ENCODE measurements at places on chromosomes 5 and 9.

- DNase-seq: no peak
Observed at GRCh38 chr9:109966643-109967368, 186.8 kb downstream of the PALM2AKAP2 start.

- no peak for DNase-seq
Observed at GRCh38 chr9:33114746-33115145, 38.3 kb upstream of the SMU1 start.

- DNase-seq: no peak
Observed at GRCh38 chr5:14175381-14175780, 32.2 kb downstream of the TRIO start.

DNA sequence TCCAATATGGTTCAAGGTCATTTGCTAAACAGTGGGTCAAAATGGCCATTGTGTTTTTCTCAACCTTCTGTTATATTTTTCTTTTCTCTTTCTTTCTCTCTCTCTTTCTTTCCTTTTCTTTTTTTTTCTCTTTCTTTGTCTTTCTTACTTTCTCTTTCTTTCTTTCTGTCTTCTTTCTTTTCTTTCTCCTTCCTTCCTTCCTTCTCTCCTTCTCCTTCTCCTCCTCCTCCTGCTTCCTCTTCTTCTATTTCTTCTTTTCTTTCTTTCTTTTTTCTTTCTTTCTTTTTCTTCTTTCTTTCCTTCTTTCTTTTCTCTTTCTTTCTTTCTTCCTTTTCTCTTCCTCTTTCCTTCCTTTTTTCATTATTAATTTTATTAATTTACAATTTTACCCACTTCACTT, 619.5 kb downstream of the IRX1 start:
- no peak for DNase-seq

DNA sequence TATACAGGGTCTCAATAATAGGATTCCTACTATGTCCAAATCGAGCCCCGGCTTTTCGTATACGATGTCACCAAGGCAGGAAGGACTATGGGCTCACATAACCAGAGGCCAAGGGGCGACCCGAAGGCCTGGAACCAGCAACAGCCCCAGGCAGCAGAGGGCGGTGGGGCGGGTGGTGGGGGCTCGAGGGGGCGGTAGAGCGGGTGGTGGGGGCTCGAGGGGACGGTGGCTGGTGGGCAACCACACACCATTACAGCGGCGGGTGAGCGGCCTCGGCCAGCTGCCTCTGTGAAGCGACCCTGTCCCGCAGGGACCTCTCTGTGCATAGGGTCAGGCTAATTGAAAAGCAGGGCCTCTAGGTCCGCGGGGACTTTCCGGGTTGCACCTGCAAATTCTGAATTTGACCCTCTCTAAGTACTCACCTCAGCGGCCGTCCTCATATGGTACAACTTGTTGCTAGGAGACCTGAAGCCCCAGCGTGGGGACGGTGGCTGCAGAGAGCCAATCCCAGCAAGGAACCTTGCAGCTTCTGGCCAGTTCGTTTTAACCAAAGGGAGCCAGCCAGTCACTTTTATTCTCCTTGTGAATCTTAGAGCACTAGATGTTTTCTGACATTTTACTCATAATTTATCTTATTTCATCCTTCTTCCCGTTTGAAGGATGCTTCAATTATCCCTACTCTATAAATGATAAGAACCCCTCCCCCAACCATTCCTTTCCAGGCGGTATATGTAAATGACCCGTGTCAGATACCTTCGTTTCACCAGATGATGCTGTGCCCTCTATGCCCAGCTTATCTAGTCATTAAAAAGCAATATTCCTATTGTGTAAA, at the start of gene NME5:
NME5 (minus strand) TSS at position 480 of the 832 bp plus-strand sequence. CDS start 648 bp downstream, outside the sequence.
- no peak for DNase-seq

- no peak for DNase-seq
Observed at GRCh38 chr5:147175516-147176097, 59.2 kb upstream of the STK32A start.

- no peak for DNase-seq
Observed at GRCh38 chr5:96007051-96007450, 45.4 kb upstream of the ELL2 start.

DNA sequence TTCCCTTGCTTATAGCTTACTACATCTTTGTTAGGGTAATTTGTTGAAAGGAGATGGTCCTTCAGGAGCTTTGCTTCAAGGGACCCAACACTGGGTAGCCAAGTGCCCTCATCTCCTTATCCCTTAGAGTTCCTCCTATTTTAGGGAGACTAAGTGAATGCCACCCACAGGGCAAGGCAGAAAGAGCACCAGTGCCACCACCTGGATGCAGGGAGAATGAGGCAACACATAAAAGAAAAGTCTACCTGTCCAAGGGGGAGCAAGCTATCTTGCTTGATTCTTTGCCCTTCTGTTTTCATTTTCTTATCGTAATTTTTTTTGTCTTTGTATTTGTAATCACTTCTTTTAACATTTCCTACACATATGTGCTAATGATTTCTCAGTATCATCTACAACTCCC, 205.5 kb downstream of the NPR3 start:
- peak; percentile 12 for DNase-seq

GRCh38 chr5:149651686-149652085, 70.4 kb downstream of the ARHGEF37 start:
- DNase-seq: no peak

DNA sequence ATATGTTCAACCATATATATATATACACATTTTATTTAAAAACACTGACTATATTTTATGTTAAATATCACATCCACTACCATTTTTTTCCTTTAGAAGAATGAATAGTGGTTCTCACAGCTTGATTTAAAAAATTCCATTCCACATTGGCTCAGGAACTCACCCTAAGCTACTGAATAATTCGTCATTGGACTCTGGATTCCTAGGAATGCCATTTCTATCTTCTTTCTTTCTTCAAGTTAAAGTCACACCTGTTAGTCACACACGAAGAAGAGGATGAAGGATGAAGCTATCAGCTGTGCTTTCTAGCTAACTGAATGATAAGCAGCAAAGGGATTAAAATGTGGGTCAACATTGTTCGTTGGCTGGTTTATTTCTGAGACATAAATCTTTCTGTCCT, 7.9 kb downstream of the ELOVL7 start:
- DNase-seq: no peak

DNA sequence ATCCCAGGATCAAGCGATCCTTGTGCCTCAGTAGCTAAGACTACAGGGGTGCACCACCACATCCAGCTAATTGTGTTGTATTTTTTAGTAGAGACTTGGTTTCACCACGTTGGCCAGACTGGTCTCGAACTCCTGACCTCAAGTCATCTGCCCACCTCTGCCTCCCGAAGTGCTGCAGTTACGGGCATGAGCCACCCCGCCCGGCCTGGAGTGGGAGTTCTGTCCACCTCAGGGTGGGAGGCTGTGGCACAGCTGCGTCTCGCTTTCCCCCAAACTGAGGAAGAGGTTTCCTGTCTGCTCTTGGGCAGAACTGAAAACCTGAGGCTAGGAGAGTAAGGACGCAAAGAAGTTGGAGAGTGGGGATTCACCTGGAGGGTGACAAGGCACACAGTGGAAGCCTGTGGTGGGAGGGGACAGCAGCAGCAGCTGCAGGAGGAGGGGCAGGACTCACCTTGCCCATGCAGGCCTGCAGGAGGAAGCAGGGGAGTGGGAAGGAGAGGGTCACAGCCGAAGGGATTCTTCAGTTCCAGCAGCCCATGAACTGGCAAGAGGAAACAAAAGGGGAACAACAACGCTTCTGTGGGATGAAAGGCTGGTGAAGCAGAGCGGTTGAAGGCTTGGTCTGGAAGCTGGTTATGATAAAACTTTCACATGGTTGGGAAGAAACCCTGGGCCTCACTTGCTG, 181.4 kb downstream of the GAS1 start:
- no peak for DNase-seq

- no peak for DNase-seq
Observed at GRCh38 chr5:145483212-145483611, 351.9 kb downstream of the PRELID2 start.

- no peak for DNase-seq
Observed at GRCh38 chr9:69380811-69381210, 55.8 kb downstream of the ENTREP1 start.

- DNase-seq: peak; percentile 18
Observed at GRCh38 chr9:22037954-22038690, 29.0 kb upstream of the CDKN2B start.

DNA sequence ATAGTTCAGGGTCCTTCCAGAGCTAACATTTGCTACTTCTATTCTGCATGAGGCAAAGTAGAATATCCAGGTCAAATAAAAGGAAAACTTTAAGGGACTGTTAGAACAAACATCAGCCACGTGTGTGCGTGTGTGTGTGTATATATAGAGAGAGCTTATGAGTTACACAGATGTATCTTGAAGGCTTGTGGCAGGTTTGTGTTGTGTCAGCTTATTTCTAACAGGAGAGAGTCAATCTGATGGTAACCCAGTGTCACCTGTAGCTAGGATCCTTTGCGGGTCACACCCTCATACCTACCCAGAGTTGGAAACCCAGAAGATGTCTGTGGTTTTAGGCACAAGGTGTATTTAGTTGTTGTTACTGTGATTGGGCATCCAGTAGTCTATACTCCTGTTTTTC, 12.7 kb downstream of the POLR1E start:
- no peak for DNase-seq

- no peak for DNase-seq
Observed at GRCh38 chr9:14746626-14747025, 24.1 kb upstream of the CER1 start.

- DNase-seq: no peak
Observed at GRCh38 chr5:151085517-151086041, 4.7 kb upstream of the TNIP1 start.

GRCh38 chr5:44614845-44615244, 193.9 kb upstream of the MRPS30 start:
- no peak for DNase-seq

DNA sequence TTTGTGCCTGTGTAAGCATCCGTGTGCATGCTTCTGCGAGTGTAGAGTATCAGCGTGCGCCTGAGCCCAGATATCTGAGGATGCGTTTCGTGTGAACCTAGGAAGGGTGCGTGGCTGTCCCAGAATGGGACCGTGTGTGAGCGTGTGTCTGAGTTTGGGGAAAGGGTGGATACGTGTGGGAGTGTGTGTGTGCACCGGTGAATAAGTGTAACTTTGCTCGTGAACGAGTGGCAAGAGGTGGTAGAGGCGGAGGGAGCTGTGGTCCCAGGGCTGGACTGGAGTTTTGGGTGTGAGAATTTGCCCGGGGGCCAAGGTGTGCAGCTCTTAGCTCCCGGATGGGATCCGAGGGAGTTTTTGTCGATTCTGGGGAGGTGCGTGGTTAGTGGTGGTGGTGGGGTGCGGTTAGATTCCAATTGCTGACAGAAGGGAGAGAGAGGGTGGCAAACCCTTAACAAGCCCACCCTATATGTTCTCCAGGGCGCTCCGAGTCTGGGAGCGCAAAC, 686 bp upstream of the COL27A1 start:
- no peak for DNase-seq

DNA sequence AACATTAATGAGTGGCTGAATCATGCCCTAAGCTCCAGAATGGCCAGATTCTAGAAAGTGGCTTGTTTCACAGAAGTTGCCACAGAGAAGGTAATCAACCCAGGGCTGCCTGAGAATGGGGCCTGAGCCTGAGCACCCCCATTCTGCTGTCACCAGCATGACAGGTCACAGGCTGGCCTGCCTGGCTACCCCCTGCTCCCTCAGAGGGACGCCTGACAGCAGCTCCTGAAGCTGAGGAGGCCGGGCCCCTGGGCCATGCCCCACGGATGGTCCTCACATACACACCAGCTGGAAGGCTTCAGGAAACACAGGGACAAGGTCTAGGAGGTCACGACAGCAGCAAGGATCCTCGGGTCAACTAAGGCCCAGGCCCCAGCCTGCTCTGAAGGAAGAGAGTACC, 3.7 kb downstream of the GABRP start:
- DNase-seq: no peak

- no peak for DNase-seq
Observed at GRCh38 chr5:10489810-10490426, 48.2 kb downstream of the ROPN1L start.

DNA sequence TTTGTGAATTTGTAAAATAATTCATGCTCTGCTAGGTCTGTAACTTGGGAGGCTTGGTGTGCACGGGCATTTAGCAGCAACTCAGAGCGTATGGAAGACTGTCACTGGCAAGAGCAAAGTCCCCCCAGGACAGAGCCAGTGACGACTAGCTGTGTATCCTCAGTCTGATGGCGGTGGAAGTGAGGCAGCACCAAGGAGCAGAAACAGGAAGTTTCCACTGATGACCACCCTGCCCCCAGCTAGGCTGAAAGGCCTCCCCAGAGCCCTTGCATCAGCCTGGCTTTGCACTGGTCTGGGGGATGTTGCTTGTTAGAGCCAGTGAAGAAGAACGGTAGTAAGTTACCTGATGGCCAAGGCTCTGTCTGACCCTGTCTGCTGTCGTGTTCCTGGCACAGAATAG, 66.8 kb upstream of the ABL1 start:
- DNase-seq: no peak

DNA sequence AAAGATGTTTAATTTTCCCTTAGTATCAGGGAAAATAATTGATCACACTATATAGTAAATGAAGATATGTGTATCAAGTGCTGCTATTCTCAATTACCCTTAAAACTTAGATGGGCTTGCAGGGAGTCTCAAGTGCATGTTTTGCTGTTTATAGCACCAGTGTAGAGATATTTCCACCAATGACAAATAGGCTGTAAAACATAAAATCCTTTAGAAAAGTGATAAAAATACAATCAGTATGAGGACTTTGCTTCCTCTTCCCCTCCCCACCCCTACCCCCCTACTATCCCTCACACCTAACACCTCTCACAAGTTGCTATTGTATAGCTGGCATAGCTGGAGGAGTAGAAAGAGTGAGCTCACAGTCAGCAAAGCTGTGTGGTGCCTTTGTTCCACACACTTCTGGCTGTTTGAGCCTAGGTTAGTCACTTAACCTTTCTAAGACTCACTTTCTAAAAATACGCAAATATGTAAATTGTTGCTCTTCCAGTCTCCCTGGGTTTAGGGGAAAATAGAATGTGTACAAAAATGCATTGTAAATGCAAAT, 93.1 kb downstream of the PDE4D start:
- no peak for DNase-seq

DNA sequence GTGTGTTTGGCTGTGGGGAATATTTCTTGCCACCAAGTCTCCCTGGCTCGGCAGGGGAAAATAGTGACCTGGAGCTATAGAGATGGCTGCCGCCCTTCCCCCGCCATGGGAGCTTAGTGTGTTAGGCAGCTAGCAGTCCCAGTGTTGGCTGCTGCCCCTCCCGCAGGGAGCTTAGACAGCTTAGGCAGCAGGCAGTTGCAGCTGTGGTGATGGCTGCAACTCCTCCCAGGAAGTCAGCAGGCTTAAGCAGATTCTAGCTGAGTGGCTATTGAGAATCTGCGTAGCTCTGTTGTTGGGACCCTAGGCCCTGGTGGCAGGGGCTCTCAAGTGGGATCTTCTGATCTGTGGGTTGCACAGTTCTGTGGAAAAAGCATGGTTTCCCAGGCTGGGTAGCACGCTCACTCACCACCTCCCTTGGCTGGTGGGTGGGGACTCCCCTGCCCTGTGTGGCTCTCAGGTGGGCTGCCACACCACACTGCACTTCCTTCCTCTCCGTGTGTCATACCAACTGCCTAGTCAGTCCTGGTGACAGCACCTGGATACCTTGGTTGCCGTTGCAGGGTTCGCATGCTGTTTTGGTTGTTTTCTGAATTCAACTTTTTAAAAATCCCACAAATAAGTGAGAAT, 9.3 kb downstream of the OR1N2 start:
- DNase-seq: no peak

GRCh38 chr5:143931986-143932385, 120.0 kb downstream of the HMHB1 start:
- no peak for DNase-seq

Data from amniotic stem cell (primary cell).